Endothelial cell of umbilical vein (primary cell): ENCODE measurements at places on chromosomes 5 and 9.

- DNase-seq, result no peak
These were observed 76.1 kb downstream of the SLC44A1 start for GRCh38 chr9:105320568-105320967.

- DNase-seq, result no peak
These were observed 1.9 kb upstream of the PURA start for GRCh38 chr5:140111859-140112551.

DNA sequence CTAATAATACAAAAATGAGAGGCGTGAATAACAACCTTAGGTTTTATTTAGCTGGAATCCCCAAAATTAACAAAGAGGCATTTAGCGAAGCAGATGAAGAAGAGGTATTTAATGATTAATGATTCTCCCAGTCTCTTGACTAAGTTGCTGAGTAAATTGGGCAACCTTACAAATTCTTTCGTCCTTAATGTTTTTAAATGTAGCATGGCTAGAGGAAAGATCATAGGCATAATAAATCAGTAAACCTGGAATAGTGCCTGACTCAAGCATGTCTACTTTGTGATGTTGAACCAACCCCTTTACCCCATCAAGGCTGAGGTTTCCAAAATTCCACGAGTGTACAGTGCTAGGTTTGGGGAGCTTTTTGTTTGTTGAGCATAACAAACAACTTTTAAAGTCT, 7.9 kb downstream of the BHMT start:
- no peak for DNase-seq

GRCh38 chr5:175596761-175597189, 61.1 kb upstream of the HRH2 start:
- no peak for DNase-seq

DNA sequence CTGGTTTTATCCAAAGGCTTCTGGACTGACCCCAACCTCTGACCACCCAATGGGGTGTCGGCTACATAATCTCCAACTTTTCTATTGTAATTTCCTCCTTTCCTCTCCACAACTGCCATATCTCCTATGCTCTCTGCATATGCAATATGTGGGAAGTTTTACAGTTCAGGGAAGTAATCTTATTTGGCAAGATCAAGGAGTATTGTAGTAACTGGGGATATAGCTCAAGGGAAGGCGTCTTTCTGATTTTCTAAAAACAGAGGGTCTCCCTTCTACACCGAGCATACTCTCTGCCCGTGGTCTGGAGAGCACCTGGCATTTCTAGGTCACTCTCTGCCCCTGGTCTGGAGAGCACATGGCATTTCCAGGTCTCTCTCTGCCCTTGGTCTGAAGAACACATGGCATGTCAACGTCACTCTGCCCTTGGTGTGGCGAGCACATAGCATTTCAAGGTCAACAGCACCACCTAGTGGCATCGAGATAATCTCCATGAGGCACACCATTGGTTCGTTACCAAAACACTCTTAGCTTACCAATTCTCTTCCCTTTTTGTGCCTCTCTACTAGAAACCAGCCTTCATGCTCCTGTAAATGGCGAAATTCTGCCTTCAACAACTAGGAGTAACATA, 616.4 kb upstream of the NUDT12 start:
- peak; percentile 64 for DNase-seq
